ENCODE measurements at places on chromosomes 12 and 14.

- DNase-seq = no peak
Measured at GRCh38 chr14:54147282-54147681, 190.7 kb upstream of the BMP4 start.

GRCh38 chr14:71113376-71113775 is 206.1 kb downstream of the PCNX1 start:
- no peak for DNase-seq

DNA sequence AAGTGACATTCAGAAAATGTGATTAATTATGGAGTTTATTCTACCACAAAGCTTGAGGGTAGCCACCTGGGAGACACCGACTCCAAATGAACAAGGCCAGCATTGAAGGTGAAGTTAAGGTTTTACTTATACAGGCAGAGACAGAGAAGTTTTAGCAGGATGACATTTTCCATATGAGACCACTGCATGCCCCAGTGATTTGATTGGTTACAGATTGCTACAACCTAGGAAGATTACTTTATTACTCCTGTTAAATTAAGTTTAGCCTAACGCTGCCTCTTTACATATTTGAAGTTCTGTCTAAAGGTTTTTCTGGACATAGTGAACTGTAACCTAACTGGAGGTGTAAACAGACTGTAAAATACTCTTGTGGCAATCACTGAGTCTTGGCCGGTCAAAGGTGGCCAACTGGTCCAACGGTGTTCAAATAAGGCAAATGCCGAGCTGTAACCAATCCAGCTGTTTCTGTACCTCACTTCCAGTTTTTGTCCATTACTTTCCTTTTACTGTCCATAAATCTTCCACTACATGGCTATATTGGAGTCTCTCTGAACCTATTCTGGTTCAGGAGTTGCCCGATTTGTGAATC is 57.2 kb downstream of the RIN3 start:
- DNase-seq = no peak

DNA sequence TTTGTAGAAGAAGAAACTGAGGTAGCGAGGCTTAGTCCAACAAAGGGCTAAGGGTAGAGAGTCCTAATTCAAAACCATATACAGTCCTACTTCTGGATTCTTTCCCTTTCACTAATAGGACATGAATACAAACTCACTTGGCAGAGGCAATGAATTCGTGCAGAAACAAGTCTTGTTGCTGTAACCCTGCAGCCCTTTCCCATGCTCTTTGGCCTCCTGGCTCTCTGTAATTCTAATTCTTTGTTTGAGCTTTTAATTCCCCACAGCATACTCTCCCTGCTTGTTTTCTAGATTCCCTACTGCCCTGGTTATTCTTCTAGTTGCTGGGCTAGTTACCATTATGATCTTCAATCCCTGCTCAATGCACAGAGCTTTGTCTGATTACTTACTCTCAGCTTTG is 381.4 kb downstream of the ETNK1 start:
- no peak for DNase-seq

GRCh38 chr14:87461704-87462103 is 531.3 kb downstream of the GALC start:
- no peak for DNase-seq

GRCh38 chr12:58386136-58386535 is 444.8 kb downstream of the ATP23 start:
- DNase-seq = no peak

DNA sequence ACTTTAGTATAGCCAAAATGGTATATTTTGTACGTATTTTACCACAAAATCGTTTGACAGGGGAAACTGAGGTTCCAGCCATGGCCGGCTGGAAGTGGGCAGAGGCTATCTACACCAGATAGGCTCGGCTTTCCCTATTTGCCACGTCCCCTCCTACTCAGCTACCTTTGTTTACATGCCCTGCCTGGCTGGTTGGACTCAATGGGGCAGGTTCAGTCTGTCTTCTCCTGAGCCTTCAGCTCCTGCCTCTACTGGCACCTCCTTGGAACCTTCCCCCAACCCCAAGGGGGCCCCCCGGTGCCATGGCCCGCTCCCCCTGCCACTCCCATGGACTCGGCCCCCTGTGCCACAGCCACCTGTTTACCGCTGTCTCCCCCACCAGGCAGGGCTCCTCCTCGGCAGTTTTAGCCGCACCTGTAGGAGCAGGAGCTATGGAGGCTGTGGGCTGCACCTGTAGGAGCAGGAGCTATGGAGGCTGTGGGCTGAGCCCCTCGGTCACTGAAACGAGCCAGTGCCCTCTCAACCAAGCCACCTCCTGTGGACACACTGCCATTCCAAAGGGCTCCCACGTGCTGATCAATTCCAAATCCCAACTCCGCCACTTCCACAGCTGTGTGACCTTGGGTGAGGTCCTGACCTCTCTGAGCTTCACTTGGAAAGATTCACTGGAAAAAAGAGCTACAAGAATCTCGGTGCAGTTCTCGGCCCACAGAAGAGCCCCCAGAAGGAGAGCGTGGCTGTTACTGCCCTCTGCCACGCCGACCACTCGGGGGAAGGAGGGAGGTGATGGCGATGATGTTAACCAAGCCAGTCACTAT is 62.2 kb downstream of the NCOR2 start:
- DNase-seq = no peak

DNA sequence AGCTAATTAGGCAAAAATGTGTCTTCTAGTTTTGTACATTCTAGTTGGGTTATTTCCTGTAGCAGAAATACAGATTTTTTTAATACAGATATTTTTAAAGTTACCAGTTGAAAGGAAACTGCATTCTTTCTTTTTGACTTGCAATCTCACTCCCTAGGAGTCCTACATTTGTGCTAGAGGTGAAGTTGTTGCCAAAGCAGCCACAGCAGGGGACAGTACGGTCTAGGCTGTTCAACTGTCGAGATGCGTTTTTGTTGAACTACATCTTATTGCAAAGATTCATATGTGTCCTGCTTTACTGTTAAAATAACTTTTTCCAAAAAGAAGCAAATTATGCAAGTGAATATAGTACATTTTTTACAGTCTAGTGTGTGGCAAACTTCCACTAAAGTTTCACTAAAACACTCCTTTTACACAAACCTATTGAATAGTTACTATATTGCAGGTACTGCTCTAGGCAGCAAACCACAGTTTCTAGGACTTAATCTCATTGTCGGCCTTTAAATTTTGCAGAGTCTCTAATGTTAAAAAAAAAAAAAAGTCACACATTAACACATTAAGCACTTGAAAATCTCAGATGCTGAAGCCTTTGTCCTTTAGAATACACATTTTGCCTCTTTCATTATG is 30.2 kb upstream of the SRGAP1 start:
- DNase-seq = no peak
